ENCODE measurements at places on chromosomes 11 and 22.

- DNase-seq = no peak
Measured at GRCh38 chr11:130145975-130146776, 13.4 kb upstream of the ST14 start.

- peak; percentile 66 for DNase-seq
Measured at GRCh38 chr11:94968334-94968958, 4.9 kb downstream of the CWC15 start.

DNA sequence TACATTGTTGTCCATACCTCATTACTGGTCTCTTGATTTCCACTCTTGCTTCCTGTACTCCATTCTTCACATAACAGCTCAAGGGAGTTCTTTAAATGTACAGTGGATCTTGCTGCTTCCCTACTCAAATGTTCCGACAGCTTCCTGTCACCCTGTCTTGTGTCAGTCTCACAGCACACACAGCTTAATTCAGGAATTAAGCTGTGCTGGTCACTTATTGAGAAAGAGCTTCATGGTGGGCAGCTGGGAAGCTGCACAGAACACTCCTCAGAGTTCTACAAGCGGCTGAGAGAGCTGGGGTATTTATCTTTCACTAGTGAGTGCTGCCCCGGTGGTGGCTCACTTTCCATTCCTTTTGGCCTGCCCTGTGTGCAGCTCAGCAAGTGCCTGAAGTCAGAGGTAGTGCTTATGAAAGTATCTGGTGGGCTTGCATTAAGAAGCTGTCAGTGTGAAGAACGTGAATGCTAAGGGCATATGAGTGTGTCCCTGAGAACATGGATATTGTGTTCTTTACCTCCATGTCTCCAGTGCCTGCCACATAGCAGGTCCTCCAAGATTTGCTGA is 48.7 kb downstream of the KCNQ1OT1 start:
- no peak for DNase-seq

GRCh38 chr22:32222991-32223390 is 18.1 kb upstream of the RFPL2 start:
- no peak for DNase-seq

DNA sequence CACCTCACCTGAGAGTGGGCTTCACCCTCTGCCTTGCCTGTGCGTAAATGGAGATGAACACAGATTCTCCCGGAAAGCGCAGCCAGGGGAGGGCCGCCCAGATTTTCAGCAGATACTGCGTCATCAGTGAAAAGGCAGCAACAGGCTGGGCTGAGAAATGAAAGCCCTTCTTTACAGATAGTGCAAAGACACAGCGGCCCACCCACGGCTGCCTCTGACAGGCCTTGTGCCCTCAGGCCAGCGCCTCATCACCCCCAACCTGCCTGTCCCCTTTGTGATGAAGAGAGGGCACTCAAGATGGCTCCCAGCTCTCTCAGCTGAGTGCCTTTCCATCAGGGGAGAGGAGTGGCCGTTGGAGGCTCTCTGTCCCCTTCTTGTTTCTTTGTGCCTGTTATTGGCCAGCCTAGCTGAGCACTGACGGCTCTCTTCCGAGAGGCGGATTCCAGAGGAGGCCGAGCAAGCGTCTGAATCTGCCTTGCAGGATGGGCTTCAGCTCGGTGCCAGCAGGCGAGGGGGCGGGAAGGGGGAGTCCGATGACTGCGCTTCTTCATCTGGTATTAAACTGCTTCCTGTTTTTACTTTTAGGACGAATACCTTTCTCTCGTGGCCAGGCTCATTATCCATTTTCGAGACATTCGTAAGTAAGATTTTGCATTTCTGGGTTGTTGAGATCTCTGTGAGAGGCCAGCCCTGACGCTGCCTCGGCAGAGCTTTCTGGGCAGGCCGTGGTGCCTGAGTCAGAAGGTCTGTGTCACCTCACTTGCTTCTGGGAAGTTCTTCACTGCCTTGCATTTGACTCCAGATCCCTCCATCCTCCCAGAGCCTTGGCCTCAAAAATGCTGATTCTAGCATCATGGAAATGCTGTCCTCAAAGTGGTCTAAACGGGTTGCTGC is 43.7 kb downstream of the MED15 start:
- DNase-seq = peak; percentile 88

GRCh38 chr22:26756675-26757293 is 99.4 kb downstream of the MIAT start:
- DNase-seq = peak; percentile 16

DNA sequence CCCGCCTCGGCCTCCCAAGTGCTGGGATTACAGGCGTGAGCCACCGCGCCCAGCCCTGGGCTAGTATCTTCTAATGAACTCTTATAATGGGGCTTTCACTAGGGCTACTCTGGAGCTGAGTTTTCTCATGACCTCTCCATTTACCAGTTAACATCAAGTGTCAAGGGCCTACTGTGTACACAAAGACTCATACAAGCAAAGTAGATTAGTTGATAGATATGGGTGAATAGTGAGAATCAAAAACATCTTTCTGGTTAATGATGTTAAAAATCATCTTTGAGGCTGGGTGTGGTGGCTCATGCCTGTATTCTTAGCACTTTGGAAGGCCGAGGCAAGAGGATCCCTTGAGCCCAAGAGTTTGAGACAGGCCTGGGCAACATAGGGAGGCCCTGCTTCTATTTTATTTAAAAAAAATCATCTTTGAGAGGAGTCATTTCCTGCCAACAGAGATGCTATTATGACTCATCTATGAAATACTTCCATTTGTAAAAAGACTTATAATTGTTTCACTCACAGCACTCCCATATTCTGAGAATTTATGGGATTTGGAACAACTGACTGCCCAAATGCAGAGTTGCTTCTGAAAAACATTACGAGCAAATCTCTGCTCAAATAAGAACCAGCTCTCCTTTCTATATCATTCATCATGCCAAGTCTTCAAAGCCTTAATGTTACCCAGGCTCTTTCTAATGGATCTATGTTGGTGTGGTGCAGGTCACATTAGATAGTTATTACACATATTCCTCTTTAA is 57.0 kb downstream of the GDPD4 start:
- peak; percentile 76 for DNase-seq

DNA sequence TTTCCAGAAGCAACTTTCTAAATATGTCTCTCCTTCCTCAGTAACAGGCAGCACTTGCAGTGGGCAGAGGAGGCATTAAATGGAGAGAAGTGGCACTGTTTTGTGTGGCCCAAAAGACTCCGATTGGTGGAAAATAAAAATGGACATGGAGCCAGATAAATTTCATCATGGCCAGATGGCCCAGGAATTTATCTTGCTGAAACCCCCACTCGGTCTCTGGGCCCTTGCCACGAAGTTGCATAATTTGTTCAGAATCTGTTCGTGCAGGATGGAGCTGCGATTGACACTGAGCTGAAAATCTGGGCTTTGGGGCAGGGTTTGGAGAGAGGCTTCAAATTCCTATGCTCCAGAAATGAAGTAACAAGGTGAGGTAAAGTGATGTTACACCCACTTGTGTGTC is 65.5 kb downstream of the C11orf91 start:
- peak; percentile 74 for DNase-seq
